NCI-H1105 treated with DMSO at 0.1 percent for 48 hours (cell line): ENCODE measurements at places on chromosomes 3 and 15.

GRCh38 chr3:128933213-128933921 is 53.9 kb downstream of the ACAD9 start:
- DNase-seq, result no peak

DNA sequence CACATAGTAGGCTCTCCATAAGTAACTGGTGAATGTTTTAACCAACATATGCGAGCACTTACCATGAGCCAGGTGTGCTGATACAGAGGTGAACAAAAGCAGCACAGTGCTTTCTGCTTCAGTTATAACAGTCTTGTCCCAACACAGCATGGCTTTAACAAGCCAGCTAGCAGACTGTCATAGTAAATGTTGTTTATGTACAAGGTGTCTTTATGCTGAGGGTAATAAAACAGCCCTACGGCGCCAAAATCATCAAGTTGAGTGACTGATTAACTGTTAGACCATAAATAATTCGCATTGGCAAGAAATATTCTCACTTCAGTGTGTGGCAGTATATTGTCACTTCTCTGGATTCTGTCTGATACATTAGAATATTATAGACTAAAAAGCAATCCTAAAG is 646.0 kb upstream of the CFAP20DC start:
- no peak for DNase-seq

- DNase-seq, result no peak
These were observed 47.9 kb downstream of the OPA1 start for GRCh38 chr3:193640728-193641439.

- DNase-seq, result no peak
These were observed 332.5 kb upstream of the SEMA6D start for GRCh38 chr15:47384776-47385175.
